ENCODE measurements at places on chromosomes 11 and 22. TPM values are rescaled to one million over a fixed set of nuclear protein-coding genes. Genes with fewer than 3 reads are reported as not detected.

The CRYBB2 gene
- total RNA-seq = not detected

The RBMXL2 gene
- 0.33 TPM for total RNA-seq

The MMP7 gene
- not detected for total RNA-seq

DNA sequence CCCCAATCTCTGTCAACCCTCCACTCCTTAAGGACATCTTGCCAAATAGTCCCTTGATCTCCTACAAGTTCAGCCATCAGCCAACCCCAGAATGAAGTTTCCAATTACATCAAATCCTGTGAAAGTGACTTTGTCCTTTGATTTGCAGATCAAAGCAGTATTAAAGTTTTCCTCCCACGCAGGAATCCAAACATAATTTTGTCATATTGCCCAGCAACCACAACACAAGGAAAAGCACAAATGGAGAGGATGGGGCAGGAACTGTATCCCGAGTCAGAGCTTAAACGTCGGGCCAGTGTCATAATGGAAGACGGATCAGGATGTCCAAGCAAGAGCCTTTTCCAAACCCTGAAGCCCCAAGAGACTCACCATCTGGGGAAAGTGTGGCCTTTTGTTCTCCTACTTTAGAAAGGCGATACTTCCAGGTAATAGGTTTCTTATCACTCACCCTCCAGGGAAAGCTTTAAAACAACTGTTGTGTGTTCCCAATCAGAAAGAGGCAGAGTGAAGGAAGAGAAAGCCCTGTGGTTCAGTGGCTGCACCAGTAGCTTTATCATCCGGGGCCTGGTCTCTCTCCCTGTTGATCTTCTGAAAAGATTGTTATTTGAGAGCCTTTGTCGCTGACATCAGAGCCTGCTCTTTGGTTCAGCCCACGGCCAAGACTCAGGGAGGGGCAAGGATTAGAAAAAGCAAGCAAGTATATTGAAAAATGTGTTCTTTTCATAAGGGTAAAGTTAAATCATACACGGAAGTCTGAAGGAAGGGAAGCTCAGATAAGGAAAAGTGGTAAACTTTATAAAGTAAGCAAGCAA lies 41.7 kb downstream of the EXPH5 start:
- DNase-seq = no peak

- DNase-seq = no peak
Measured at GRCh38 chr11:2780850-2781407, 81.1 kb upstream of the KCNQ1OT1 start.

DNA sequence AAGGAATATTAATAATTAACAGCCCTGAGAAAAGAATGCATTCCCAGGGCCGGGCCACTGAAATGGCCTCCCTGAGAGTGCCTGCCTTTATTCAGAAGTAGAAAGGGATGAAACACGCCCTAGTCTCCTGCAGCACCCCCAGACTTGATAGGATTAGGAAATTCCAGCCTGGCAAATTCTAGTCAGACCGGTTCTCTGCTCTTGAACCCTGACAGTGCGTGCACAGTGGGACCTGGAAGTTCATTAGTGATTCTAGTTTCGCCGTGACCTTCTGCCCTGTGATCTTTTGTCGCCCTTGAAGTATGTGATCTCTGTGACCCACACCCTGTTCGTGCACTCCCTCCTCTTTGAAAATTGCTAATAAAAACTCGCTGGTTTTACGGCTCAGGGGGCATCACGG lies 2.1 kb upstream of the GSTP1 start:
- peak; percentile 70 for DNase-seq

The MYH9 gene
- total RNA-seq = 228 TPM

DNA sequence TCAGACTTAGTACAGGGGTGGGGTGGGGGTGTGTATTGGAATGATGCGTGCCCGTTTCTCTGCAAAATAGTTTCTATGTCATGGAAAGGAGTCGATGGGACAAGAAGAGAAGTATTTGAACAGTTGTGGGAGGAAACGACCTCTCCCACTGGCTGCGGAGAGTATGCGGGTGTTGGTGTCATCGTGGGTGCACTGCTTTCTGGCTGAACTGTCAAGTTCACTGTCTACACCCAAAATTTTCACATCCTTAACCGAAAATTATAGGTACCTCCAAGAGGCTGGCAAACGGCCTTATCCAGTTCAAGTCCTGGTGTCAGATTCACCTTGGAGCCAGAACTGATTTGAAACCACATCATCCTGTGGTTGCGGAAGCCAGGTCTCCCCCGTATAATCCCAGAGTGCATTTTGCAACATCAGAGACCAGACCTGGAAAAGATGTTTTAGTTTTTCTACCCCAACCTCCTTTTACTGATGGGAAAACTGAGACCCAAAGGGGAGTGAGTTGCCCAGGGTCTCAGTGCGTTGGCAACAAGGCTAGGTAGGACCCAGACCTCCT lies 497 bp upstream of the SSRP1 start:
- DNase-seq = no peak

DNA sequence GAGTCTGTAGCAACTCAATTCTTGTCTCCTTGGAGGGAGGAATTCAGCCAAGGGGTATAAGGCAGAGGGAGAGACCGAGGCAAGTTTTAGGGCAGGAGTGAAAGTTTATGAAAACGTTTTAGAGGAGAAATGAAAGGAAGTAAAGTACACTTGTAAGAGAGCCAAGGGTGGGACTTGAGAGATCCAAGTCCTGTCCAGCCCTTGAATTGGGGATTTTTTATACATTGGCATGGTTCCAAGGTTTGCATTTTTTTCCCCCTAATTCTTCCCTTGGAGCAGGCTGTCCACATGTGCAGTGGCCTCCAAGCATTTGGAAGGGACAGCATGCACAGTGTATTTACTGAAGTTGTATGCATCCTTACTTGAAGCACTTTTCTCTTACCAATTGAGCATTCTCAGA lies 192.1 kb downstream of the LUZP2 start:
- no peak for DNase-seq

The IFT27 gene
- 39.2 TPM for total RNA-seq

DNA sequence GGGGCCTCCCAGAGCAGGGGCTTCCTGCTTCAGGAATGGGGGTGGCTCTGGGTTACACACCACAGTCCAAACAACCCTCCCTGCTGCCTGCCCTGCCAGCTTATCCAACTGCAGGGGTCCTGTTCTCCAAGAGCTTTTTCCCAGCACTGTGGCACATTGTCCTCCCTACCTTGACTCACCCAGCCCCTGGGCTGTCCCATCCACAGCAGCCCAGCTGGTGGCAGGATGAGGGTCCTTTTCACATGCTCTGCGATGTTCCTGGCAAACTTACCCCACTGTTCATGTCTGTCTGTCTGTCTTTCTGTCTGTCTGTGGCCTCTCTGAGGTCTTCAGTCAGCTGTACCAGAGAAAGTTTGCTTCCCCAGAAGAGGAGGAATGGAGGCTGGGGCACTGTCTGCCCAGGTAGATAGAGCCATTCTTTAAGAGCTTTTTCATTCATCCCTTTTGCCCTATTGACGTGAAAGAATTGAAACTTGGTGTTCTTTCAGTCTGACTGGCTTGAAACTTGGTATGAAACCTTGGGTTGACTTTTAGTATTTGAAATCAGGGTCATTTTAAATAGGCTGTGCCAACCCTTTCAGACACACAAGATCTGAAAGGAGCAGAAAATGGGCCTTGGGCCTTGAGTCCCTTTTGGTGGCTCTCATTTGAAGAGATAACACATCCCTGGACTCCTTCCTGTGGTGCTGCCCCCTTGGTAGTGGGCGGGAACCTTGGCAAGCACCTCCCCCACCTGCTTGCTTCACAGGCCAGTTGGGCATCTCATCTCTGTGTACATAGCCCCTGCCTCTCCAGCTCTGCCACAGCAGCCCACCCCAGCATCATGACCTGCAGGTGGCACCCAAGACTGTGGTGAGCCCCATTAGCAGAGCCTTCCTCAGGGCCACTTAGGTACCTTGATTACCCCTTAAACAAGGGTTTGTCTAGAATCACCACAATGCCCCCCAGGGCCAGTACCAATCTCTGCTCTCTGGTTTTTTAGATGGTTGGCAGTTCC lies 74.6 kb upstream of the SUSD2 start:
- peak; percentile 30 for DNase-seq

GRCh38 chr11:131998020-131998419 lies 627.6 kb downstream of the NTM start:
- no peak for DNase-seq

- no peak for DNase-seq
Measured at GRCh38 chr22:44183287-44183588, 2.5 kb downstream of the PARVG start.
